ENCODE measurements at places on chromosomes 2 and 18.
A peak's percentile ranks its signal among the peaks of the same experiment; 100 is the strongest.

GRCh38 chr2:105814291-105814940 is 69.7 kb downstream of the NCK2 start:
- no peak for DNase-seq

DNA sequence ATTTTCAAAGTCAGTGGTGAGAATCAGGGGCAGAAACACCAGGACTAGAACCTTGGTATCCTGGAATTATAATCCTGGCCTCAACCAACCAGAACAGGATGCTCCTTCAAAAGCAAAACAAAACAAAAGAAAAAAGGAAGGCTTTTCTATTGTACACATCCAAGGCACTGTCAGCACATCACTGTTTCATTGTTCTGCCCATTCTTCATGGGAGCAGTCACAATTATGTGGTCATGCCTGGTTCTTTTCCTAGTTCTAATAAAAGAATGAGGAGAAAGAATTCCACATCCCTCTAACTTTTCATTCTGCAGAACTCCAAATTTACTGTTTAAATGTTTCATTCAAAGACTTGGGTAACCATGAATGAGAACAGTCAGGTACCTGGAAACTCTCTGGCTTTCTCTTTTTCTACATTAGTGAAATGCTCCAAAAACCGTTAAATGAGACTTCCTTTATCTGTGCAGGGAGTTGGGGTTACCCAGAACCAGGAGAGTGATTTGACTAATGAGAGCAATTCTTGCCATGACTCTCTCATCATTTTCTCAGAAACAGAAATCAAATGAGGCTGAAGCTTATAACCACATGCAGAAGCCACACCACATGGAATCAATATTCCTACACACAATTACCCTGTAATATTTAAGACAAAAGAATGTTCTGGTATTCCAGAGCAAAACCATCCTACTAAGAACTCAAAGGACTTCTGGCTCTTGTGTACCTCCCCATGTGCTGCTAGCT is 110.9 kb upstream of the CCDC150 start:
- DNase-seq, result no peak

- peak; percentile 4 for DNase-seq
Measured at GRCh38 chr2:68044099-68044498, 18.7 kb downstream of the C1D start.

DNA sequence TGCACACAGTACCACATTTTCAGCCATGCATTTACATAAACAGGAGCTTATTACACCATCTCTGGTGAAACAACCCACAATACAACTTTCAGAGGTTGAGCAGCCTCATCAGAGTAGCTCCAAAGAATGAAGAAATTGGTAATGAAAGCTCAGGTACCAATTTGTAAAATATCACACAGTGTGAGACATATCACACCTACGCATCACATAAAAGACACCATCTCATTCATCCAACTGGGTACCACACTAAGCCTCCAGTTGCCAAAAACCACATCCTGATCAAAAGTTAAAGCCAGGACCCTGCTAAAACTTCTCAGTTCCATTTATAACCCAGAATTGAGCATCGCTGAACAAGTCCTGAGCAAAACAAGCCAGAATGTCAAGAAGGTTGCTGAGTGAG is 4.6 kb downstream of the TMEM163 start:
- no peak for DNase-seq

GRCh38 chr18:75775121-75775520 is 347.6 kb upstream of the SMIM21 start:
- no peak for DNase-seq
